Activated naive CD8-positive, alpha-beta T cell treated with anti-CD3 and anti-CD28 coated beads for 36 hours (primary cell): ENCODE measurements at places on chromosomes 11 and 22.

DNA sequence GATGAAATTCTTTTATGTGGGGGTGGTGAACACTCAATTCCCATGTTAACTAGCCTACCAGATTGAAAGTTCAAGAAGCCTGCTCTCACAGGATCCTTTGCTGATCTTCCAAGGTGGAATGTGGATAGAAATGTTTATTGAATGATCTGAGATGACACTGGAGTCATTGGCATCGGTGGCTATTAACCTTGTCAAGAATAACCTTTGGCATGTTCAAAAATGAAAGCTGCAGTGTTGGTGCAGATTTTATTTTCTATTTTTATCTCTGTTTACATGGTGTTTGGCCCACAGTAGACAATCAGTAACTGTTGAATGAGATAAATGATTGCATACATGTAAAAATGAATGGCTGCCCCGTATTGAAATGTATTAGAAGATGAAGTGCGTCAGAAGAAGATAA is 19.0 kb downstream of the MCAM start:
- DNase-seq = no peak

DNA sequence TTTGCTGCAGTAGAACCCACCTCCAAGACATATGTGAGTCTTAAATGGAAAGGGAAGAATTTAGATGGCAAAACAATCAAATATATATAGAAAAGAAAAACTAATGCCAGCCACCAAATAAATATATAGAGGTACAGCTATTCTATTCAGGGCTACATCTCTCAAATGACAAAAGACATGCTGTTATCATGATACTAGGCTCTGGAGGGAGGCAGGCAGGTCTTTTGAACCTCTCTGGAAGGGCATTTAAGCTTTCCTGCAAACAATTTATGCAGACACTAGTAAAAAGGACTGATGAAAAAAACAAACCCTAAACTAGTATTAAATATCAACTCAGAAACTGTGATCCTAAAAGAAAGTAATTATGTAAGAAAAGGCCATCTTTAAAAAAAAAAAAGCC is 24.4 kb downstream of the UEVLD start:
- no peak for DNase-seq

GRCh38 chr11:82989628-82990404 is 81.9 kb downstream of the RAB30 start:
- no peak for DNase-seq

DNA sequence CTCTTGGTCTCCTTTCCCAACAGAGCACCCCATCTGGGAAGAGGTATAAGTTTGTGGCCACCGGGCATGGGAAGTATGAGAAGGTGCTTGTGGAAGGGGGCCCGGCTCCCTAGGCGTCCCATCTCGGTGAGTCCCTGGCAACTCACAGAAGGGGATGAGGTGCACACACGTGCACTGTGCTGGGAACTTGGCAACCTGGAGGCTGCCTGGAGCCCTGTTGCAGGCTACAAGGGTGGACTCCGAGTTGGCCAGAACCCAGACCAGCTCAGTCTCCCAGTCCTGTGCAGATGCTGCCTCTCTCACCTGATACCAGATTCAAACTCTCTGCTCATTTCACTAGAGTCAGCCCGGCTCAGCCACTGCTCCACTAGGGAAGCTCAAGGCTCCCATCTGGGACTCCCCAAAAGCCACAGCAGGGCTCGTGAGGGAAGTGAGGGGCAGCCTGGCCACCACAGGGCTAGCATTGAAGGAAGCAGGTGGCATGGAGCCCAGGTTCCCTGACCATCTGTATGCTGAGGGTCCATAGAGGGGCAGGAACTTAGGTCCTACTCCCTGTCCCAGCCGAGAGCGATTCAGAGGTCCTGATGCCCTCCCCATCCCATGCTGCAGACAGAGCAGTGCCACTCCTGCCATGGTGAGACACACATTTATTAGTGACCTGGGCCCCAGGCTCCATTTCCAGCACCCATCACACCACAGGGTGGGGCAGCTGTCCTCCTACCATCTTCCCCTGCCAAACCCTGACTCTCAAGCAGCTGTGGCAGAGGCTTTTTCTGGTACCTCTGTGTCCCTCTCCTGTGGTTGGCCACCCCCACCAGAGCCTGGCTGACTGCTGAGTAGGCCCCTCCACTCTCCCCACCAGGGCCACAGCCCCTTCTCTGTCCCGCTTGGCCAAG is 4.0 kb downstream of the PRR33 start:
- no peak for DNase-seq

DNA sequence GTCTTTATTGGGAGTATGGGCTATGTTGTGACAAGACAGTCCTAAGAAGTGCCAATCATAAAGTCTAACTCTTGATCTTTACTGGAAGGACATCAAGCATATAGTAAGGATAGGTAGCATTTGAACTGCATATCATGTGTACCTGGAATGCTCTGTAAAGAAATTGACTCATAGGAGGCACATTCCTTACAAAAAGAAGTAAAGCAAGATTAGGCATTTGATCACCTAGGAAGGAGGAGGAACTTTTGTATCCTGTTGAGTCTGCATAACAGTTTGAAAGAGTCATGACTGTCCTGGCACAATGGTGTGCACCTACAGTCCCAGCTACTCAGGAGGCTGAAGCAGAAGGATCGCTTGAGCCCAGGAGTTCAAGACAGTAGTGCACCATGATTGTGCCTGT is 42.2 kb upstream of the DNAJB7 start:
- no peak for DNase-seq
